Activated naive CD4-positive, alpha-beta T cell treated with anti-CD3 and anti-CD28 coated beads for 36 hours (primary cell): ENCODE measurements at places on chromosomes 2 and 18. TPM values are rescaled to one million over a fixed set of nuclear protein-coding genes. Genes with fewer than 3 reads are reported as not detected.

- DNase-seq, result no peak
These were observed 116.9 kb downstream of the RND3 start for GRCh38 chr2:150370561-150370960.

DNA sequence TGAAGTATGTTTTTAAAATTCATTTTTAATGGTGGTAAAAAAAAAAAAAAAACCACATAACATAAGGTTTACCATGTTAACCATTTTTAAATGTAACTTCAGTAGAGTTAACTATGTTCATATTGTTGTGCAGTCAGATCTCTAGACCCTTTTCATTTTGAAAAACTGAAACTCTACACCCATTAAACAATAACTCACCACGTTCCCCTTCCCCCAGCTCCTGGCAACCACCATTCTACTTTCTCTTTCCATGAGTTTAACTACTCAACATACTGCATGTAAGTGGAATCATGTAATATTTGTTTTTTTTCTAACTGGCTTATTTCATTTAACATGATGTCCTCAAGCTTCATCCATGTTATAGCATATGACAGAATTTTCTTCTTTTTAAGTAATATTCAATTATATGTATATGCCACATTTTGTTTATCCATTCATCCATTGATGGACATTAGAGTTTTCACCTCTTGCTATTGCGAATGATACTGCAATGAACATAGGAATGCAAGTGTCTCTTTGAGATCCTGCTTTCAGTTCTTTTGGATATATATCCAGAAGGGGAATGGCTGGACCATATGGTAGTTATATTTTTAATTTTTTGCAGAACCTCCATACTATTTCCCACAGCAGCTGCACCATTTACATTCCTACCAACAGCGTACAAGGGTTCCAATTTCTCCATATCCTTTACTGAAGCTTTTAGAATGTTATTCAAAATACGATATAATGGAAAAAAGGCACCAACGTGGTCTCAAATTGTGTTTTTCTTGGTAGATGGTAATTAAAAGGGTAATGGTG lies 91.0 kb downstream of the SPTBN1 start:
- DNase-seq, result peak; percentile 12

GRCh38 chr2:60095903-60096302 lies 457.6 kb downstream of the BCL11A start:
- DNase-seq, result no peak

GPR39 gene
- total RNA-seq, result not detected

- DNase-seq, result no peak
These were observed 570 bp downstream of the C1QL2 start for GRCh38 chr2:119157850-119158511.

ANKRD30BL gene
- total RNA-seq, result not detected

M1AP gene
- total RNA-seq, result not detected

- DNase-seq, result no peak
These were observed 48.7 kb downstream of the RRM2 start for GRCh38 chr2:10171006-10171800.

- no peak for DNase-seq
These were observed 129.7 kb downstream of the CCDC85A start for GRCh38 chr2:56313500-56313921.

RTP5 gene
- not detected for total RNA-seq

GRCh38 chr2:134296301-134296700 lies 42.4 kb downstream of the MGAT5 start:
- no peak for DNase-seq

DNA sequence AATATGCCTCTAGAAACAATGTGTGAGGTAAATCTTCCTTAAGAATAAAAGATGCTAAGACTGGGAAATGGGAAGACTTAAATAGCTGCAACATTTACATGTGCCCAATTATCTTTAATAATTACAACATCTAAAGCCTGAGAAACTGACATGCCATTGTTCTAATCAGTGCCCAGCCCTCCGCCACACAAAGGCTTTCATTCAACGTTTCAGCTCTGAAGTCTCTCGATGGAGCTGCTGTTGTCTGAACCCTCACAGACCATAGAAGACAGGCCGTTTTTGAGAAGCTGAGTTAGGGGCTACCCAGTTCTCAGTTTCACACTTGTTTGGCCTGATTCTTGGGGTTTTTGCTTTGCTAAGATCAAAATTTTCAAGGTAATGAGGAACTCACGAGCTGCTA lies 315.4 kb upstream of the CHST9 start:
- DNase-seq, result no peak

DNA sequence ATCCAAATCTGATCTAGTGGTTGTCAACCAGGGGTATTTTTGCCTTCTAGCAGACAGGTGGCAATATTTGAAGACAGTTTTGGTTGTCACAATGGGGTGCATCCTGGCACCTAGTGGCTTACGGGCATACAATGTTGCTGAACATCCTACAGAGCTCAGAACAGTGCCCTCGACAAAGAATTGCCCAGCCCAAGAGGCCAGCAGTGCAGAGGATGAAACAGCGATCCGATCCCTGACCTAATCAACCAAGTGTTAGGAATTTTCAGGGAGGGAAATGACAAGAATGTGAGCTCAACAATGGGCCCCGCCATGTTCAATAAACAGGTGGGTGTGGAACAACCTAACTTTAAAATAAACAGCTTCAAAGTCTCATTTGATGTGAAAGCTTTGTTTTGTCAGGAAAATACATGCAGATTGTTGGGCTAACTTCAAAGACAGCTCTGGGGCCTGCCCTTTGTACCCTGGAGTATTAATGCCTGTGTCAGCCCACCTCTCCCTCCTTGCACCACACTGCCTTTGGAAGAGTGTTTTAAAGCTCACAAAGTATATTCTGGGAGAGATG lies 22.5 kb upstream of the SCYGR5 start:
- peak; percentile 9 for DNase-seq

DNA sequence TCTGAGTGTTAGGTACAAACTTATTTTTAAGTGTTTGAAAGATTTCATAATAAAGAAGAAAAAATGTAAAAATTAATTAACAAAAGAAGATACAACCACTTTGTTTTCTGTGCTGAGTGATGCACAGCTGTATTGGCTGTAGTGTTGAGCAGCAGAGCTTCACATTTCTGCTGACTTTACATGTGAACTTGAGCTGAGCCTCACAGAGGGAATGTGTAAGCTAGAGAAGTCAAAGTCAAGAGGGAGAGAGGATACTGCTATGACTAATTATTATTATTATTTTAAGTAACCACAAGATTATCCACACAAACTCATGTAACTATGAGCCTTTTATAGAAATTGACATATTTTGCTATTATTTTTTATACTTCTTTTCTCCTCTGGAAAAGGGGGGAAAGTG lies 159.1 kb upstream of the ZSWIM2 start:
- DNase-seq, result no peak

ASB18 gene
- total RNA-seq, result not detected

- DNase-seq, result no peak
These were observed 271.8 kb upstream of the TFPI start for GRCh38 chr2:187826023-187826422.

FSIP2 gene
- 0.14 TPM for total RNA-seq

LTBP1 gene
- 0.10 TPM for total RNA-seq

GRCh38 chr18:79397830-79398761 lies 2.4 kb downstream of the NFATC1 start:
- DNase-seq, result no peak

FAM98A gene
- 45.4 TPM for total RNA-seq

DNA sequence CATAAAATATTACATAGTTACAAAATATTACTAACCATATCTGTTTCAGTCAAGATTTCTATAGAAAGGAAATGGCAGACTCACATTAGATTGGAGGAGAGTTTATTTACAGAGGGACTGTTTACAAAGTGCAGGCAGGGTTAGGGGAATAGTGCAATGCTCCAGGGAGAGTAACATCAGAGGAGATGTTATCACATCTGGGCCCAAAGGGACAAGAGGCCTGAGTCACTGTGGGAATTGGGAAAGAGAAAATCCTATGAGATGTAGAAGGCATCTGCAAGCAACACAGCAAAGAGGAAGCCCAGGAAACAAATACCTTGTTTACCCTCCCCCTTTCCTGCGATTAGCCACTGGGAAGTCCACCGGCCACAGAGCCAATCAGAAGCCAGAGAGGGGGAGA lies 227.3 kb upstream of the TANK start:
- no peak for DNase-seq

PCARE gene
- total RNA-seq, result not detected

GAREM2 gene
- total RNA-seq, result 1.1 TPM

- no peak for DNase-seq
These were observed 125.1 kb upstream of the EPAS1 start for GRCh38 chr2:46171996-46172546.

RAD51AP2 gene
- total RNA-seq, result not detected

DNA sequence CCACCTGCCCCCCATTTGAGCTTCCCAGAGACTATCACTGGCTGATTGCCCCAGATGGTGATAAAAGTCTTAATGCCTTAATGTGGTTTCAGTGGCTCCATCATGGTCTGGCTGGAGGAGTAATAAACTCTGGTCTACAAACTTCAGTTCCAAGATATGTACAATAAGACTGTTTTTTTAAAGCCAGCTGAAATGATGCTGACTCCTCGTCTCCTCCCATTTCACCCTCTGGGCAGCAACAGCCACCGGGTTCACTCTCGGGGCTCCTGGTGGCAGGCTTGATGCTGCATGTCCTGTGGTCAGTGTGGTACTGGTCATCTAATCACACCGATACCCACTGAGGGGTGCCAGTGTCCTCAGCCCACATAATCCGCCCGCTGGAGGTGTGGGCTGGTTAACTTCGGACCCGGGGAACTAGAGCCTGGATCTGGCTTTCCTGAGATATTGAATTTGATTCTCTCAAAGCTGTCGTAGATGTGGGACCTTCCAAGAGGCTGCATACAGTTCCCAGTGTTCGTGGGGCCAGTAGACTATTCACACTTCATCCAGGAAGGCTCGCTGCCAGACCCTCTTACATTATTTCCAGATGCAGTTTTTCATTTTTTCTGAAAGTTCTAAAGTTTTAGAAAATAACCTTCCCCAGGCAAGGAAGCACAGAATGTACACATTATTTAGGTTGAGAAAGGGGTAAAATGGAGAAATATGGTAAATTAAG lies 95.3 kb downstream of the GALR1 start:
- no peak for DNase-seq

RASGRP3 gene
- total RNA-seq, result 2.3 TPM

DNA sequence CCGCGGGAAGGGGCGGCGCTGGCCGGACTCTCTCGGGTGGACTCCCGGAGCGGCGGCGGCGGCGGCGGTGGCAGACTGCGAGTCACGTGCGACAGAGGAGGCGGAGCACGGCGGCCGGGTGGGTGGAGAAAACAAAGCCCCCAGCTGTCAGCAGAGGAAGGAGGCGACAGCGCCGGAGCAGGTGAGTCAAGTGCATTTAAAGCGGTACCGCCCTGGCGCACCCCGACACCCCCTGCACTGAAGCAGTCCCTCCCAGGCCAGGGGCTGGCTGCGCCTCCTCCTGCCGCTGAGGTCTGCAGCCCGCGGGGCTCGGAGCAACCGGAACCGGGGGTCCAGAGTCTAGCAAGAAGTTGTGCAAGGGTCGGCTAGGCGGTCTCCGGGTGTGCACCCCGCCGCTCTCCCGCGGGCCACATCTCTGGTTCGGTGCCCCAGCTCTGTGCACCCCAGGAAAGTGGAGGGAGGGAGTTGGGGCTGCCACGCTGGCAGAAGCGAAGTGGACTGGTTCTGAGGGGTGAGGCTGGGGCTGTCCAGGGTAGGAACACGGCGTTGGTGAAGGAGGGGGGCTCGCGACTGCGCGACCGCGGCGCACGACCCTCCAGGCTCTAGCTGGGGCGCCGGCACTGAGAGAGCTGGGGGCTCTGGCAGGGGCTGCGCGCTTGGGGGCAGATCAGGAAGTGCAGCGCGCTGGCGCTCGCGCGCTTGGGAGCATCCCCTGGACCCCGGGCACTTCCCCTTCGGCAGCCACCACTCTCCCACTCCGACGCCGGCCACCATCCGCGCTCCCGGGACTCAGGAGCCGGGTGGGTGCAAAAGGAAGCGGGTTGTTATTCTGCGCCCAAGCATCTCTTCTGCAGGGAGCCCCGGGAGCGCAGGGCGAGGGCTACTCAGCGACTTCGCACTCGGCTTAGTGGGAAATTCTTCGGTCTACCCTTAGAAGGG lies 64.0 kb upstream of the MAPRE2 start:
- peak; percentile 79 for DNase-seq

- DNase-seq, result peak; percentile 62
These were observed at the start of gene POU3F3 for GRCh38 chr2:104853534-104854497. Gene POU3F3 (plus strand): TSS chr2:104854115. CDS start chr2:104855511, 1,396 bp downstream.

DNA sequence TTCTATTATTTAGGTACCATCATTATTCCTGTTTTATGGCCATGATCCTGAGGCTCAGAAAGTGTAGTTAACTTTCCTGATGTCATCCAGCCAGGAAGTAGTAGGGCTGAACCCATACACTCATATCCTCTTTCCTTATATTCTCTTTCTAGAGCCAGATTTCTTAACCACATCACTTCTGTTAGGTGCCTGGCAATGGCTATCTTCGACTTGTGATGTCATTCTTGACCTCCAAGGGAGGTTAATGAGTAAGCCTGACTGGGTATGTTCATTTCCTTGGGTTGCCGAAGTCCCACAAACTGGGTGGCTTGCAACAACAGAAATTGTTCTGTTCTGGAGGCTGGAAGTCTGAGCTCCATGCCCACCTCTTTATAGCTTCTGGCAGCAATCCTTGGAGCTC lies 43.4 kb downstream of the ITGB6 start:
- no peak for DNase-seq

CIB4 gene
- total RNA-seq, result not detected

STARD7 gene
- 84.7 TPM for total RNA-seq

GRCh38 chr2:226802573-226802972 lies 3.0 kb upstream of the IRS1 start:
- DNase-seq, result no peak

- DNase-seq, result no peak
These were observed 602.0 kb upstream of the CELF4 start for GRCh38 chr18:38167623-38168022.

DNA sequence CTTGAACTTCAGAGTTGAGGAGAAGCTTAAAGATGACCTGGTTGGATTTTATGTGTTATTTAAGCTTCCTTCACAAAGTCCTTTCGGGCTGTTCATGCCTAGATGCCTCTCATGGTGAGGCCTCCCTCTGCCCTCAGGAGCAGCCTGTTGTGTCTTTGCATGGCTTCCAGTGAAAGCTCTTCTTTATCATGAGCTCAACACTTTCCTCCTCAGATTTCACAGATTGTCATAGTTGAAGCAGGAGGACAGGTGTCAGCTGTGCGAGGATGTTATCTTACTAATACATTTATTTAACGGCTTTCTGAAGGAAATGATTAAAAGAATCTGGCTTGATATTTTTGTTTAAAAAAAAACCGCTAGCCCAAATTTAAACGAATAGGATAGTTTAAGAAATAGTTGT lies 48.8 kb upstream of the ITSN2 start:
- DNase-seq, result no peak

POTEI gene
- total RNA-seq, result not detected

DNA sequence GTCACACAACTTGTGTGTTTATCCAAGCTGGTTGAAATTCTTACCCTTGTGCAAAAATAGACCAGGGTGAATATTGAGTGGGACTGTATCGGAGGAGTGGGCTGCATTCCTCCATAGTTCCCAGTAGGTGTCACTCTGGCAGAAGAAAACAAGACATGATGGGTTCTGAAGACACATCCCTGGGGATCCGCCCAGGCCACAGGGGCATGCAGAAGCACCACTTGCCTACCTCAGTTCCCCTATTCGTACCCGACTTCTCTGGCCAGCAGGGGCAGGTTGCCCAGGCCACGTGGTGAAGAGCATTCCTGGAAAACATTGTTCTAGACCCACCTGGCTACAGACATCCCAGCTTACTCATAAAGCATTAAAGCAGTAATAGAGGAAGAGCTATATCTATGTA lies 168.2 kb downstream of the FAM210A start:
- DNase-seq, result peak; percentile 48

CD302 gene
- 0.35 TPM for total RNA-seq

RHOB gene
- total RNA-seq, result 1.8 TPM

GRCh38 chr2:43070676-43071502 lies 155.5 kb downstream of the ZFP36L2 start:
- no peak for DNase-seq

GRCh38 chr2:171244466-171244969 lies 83.8 kb upstream of the TLK1 start:
- no peak for DNase-seq

TMEM200C gene
- not detected for total RNA-seq
